ENCODE measurements at places on chromosomes 5 and 9. TPM values are rescaled to one million over a fixed set of nuclear protein-coding genes. Genes with fewer than 3 reads are reported as not detected.
A peak's percentile ranks its signal among the peaks of the same experiment; 100 is the strongest.

GRCh38 chr5:58073243-58073642 lies 386.6 kb downstream of the PLK2 start:
- no peak for DNase-seq

BHMT gene
- 6.6 TPM for total RNA-seq

GRCh38 chr5:15544039-15544438 lies 44.1 kb downstream of the FBXL7 start:
- no peak for DNase-seq

ADAMTSL2 gene
- total RNA-seq, result 0.33 TPM

- no peak for DNase-seq
These were observed 221.4 kb downstream of the MAPKAP1 start for GRCh38 chr9:125485471-125486151.

DNA sequence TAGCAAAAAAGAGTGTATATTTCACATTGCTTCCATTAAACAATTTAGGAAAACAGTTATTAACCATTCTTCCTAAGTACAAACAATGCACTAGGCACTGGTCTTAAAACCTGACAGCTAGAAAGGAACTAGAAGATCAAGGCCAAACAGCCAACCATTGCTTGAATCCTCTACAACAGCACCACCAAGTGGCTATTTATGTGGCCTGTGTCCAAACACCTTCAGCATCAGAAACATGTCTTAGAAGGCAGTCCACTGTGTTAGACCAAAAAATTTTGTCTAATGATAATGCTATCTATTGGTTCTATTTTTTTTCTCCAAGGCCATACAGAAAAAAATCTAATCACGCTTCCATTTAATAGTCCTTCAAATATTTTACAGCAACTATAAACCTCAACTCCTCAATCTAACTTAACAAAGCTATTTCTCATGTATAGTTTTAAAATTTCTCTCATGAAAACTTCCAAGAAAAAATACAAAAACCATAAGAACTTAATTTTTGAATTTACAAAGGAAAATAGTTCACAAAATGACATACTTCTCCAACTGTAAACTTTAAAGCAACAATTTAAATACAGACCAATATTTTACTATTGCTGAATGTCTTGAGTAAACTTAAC lies 36.1 kb downstream of the CAAP1 start:
- no peak for DNase-seq

DNA sequence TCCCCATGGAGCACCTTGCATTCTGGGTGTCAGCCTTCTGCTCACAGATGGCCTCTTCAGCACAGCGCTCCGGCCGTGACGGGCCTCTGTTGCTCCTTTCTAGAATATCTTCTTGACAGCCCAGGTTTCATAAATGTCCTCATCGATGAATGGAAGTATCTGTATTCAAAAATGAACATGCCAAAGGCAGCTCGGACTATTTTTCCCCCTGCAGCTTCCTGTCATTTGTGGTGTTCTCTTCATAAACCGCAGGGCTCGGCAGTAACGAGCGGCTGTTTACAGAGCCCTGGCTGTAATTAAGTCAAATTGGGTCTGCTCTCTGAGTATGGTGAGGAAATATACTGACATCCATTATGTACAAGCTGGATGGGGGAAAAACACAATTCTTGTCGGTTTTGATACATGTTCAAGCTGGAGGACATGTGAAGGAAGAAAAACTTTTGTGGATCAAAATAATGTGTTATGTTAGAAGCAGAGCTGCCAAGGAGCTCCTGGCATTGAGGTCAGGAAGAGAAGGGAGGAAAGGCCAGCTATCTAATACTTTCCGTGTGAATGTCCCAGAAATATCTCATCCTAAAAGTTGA lies 154.1 kb upstream of the CD180 start:
- peak; percentile 54 for DNase-seq

THBS4 gene
- total RNA-seq, result 142 TPM

DNA sequence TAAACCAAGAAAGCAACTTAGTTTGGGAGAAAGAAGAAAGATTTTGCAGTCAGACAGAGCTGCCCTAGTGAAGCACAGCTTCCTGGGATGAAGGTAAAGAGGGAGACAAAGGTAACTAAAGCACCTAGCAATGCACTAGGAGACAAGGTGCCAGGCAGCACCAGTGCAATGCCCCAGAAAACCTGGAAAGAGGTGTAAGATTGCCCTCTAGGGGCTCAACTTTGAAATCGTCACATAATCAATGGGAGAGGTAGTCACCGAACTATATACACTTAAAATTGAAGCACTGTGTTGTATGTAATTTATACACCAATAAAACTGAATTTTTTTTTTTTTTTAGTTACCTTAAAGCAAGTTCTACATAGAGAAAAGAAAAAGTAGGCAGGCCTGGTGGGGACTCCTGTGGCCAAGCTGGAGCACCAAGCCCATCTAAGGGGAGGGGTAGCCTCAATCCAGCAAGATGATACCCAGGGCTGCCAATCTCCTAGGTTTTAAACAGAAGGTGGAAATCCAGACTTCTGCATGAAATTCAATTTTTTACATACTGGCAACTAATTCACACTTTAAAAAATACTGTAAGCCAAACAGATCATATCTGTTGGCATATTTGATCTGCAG lies 48.2 kb downstream of the CDK5RAP2 start:
- DNase-seq, result no peak

DNA sequence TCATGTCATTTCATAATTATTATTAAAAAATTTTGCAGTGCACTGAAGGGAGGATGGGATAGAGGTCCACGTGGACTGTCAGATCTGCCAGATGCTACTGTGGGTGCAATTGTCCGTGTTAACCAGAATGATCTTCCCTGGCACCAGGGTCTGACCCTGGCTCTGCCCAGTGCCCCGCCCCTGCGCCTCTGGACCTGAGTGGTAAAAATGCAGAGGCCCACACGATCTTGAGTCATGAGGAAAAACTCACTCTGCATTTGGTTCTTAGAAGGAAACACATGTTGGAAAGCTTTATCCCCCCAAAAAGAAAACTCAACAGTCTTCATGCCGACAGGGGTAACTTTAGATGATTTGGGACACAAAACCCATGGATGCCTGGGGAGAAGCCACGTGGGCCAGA lies 20.1 kb upstream of the BARX1 start:
- DNase-seq, result no peak

TOR4A gene
- 4.3 TPM for total RNA-seq

- DNase-seq, result no peak
These were observed 334.8 kb downstream of the DRD1 start for GRCh38 chr5:175109058-175109755.

SHOC1 gene
- total RNA-seq, result not detected

DNA sequence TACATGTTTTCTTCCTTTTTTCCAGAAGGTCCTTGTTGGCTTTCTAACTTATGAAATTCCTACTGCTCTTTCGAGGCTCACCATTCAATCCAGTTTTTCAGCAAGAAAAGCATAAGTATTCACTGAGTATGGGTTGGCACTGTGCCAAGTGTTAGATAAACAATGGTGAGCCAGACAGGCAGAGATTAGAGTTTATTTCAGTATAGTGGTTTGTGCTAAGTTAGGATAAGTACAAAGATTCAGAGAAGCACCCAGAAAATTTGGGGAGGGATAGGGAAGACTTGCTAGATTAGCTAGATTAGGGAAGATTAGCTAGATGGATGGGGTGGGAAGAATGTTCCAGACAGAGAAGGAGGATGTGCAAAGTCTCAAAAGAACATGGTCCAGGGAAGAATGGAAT lies 122.9 kb downstream of the OXCT1 start:
- no peak for DNase-seq

DNA sequence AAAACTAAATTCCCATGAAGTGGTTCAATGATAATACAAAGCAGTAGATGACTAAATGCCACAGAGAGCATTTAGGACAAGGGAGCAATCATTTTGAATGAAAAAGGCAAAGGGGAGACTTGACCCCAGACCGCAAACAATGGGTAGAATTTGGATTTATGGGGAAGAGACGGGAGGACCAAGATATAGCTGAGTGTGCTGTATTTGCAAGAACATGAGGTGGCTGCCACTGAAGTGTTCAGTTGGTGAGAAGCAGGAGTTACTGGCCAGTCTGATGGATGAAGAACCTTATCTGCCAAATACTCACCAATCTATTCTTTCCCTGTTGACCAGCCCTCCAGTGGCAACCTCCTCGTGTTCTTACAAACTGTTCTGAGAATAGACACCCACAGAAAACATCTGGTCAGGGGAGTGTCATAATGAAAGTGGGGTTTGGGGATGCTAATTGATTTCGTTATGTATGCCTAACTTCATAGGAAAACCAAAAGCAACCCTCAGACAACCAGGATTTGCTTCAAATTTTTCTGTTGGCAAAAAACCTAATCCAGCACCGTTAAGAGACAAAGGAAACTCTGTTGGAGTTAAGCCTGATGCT lies 19.8 kb downstream of the TDRD7 start:
- no peak for DNase-seq

- no peak for DNase-seq
These were observed 61.0 kb upstream of the LARP1 start for GRCh38 chr5:154694159-154694558.

GRCh38 chr5:36138900-36139683 lies 12.6 kb downstream of the LMBRD2 start:
- DNase-seq, result no peak

DNA sequence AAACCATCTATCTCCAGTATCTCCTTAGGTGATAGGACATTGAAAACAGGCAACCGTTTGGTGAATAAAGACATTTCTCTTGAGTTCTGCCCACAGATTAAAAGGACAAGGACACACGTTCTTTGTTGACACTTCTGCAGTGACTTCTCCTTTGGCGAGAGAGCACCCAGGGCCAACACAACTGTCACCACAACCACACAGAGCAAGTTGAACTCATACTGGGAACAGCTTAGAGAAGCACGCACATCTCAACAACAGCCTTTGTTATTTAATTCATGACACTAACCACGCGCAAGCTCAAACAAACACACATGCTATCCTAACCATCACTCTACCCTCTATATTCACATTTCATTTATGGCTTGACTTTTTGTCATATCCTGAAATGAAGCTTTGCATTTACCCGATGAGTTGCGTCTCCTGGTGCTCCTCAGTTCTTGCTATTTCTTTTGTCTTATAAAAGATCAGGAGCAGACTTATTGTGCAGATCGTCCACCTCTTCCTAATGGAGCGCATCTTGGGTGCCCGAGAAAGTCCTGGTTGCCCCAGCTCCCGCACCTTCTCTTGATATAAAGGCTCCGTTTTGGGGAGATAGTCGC lies 543 bp downstream of the ST8SIA4 start:
- DNase-seq, result no peak

GRCh38 chr9:90132866-90133265 lies 509.8 kb downstream of the DIRAS2 start:
- DNase-seq, result no peak

DNA sequence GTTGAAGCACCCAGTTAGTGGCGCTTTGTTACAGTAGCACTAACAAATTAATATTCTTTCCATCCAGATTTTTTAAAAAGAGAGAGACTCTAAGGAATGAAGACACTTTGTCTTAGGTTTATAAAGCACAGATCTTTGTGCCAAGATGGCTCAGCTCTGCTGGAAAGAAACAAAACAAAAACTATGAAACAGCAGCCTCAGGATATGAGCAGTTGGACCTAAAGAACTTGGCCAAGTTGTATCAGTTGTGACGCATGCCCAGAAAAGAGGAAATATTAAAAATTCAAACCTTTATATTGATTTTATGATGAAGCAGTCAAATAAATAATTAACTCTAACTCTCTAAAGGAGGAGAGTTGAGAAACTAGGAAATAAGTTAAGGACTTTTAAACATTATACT lies 427.2 kb downstream of the SPOCK1 start:
- no peak for DNase-seq

PCDHA9 gene
- total RNA-seq, result 0.66 TPM

ANP32B gene
- 53.0 TPM for total RNA-seq

PCDHAC1 gene
- total RNA-seq, result 0.54 TPM

- no peak for DNase-seq
These were observed 199.7 kb downstream of the ARHGAP26 start for GRCh38 chr5:142969624-142970439.

RNF180 gene
- 19.1 TPM for total RNA-seq

SPATA24 gene
- 2.2 TPM for total RNA-seq

ALG2 gene
- total RNA-seq, result 25.0 TPM

DNA sequence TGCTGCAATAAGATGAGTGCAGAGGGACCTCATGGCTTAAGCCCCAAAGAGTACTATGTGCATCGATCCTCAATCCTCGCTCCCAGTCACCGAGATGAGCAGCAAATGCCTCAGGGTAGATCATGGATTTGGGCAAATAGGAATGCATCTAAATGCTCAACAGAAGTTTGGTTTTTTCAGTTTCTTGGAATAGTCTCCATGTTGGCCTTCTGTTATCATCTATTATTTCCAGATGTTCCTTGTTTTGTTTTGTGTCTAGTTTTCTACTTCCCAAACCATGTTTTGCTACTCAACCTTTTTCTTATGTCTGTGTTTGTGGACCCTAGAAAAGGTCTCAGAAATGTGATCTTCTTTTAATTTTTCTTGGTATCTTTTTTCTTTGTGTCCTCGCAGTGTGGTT lies 43.5 kb upstream of the RASGRF2 start:
- no peak for DNase-seq

GRCh38 chr5:5665225-5666075 lies 243.0 kb downstream of the ICE1 start:
- DNase-seq, result no peak

TNFSF8 gene
- 1.8 TPM for total RNA-seq

- no peak for DNase-seq
These were observed 852.1 kb downstream of the MAT2B start for GRCh38 chr5:164357395-164358033.

ST6GALNAC6 gene
- 125 TPM for total RNA-seq

GRCh38 chr5:105868038-105868780 lies 1802.5 kb downstream of the EFNA5 start:
- no peak for DNase-seq

ENTREP1 gene
- total RNA-seq, result 3.8 TPM

DNAI1 gene
- total RNA-seq, result not detected

ARL14EPL gene
- not detected for total RNA-seq

- DNase-seq, result no peak
These were observed 98.6 kb upstream of the FER start for GRCh38 chr5:108649106-108649505.

DNA sequence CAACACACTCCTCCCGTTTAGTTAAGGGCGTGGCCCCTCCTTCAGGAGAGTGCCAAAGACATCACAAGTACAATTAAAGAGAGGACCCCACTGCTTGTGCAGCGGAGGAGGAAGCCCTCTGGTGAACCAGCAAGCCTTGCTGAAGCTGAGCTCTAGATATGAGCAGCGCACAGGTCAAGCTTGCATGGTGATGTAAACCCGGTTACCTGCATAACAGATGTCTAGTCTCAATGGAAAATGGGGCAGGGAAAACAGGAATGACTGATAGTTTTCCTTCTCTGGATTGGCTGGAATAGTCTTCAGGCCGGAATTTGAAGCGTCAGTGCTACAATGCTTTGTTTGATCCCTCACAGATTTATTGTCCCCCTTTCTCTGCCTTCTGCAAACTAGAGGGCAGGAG lies 66.2 kb downstream of the MROH2B start:
- no peak for DNase-seq
